ENCODE measurements at places on chromosomes 5 and 9.

GRCh38 chr5:77641963-77642737 is 3.6 kb upstream of the OTP start:
- DNase-seq, result no peak

DNA sequence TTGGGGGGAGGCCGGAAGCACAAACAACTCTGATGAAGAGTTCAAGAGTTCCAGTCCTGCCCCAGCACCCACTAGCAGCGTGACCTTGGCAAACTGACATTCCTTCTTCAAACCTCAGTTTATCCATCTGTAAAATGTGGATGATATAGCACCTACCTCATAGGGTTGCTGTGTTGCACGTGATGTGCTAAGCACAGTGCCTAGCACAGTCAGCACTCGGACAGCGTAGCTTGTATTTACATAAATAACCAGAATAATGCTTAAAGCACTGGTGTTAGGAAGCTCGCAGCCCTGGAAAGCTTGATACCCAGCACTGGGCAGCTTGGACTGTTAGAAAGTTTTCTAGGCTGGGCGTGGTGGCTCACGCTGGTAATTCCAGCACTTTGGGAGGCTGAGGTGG is 5.1 kb downstream of the PKN3 start:
- no peak for DNase-seq

DNA sequence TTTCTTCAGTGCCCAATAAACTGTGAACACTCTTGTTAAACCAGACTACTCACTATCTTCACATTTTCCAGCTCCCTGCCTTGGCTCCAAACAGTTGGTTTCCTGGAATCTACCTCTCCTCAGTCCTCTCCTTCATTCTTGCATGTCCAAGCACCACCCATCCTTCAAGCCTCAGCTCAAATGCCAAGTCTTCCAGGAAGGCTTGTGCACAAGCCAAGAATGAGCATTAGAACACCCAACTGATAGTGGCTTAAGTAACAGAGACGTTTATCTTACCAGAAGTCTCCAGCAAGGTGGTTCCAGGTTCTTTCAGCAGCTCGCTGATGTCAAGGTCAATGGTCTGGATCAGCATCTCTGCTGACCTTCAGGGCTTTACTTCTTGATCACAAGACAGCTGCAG is 60.1 kb downstream of the PTPDC1 start:
- no peak for DNase-seq

GRCh38 chr9:72453797-72454196 is 67.6 kb upstream of the TMC1 start:
- DNase-seq, result no peak

- DNase-seq, result no peak
These were observed 12.9 kb downstream of the RASGRF2 start for GRCh38 chr5:80973027-80973426.

DNA sequence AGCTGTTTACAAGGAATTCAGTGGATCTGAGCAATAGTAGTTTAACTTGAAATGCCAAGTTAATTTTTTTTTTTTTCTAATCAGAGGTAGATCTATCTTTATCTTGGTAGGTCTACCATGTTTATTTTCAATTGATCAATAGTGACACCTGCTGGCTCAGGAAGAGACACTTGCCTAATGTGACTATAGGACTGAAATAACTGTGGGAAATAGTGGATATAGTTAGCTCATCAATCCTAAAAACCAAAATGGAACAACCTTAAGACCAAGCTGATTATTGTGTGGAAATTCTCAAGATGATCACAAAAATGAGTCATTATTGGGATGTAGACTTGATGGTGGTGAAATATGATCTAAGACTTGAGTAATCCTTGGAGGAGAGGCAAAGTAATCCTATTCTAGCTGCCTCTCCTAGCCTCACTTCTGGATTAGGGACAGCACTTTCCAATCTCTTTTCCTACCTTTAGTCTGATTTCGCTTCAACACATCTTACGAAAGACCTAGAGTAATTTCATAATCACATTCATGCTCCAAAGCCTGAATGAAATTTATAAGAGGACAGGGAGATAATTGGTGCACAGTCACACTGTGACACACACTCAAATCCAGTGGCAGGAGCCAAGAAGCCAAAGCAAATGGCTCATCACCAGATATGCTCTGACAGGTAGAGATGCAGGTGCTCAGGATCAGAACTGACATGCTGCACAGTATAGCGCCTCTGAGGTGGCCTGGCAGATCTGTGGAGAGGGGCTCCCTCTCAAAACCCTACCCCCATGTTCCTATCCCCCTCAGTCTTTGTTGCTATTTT is 156.3 kb downstream of the HMHB1 start:
- no peak for DNase-seq

DNA sequence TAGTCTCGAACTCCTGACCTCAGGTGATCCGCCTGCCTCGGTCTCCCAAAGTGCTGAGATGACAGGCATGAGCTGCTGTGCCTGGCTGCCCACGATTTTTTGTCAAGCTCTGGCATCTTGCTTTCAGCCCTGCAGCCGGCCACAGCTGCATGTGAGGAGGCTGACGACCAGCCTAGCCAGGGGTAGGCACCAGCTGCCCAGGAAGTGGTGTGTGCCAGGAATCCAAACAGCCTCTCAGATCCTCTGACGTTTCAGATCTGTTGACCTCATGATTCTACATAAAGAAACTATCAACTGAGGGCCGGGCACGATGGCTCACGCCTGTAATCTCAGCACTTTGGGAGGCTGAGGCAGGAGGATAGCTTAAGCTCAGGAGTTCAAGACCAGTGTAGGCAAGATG is 19.0 kb downstream of the DYNC2I2 start:
- no peak for DNase-seq

GRCh38 chr5:167514461-167514860 is 777.0 kb upstream of the WWC1 start:
- no peak for DNase-seq

DNA sequence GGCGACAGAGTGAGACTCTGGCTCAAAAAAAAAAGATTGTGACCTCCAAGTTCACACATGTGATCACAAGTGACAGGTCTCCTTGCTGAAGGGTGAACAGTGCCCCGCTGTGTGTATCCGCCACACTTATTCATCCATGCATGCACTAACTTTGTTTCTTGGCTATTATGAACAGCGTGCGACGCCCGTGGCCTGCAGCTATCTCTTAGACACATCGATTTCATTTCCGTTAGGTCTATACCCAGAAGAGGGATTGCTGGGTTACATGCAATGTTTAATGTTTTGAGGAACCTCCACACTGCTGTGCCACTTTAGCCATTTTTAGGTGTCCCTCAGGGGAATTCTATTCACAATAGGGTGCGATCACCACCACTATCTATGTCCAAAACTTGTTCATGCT is 12.1 kb upstream of the EGFL7 start:
- DNase-seq, result no peak

GRCh38 chr9:93952784-93953495 is 2.2 kb downstream of the BARX1 start:
- no peak for DNase-seq

DNA sequence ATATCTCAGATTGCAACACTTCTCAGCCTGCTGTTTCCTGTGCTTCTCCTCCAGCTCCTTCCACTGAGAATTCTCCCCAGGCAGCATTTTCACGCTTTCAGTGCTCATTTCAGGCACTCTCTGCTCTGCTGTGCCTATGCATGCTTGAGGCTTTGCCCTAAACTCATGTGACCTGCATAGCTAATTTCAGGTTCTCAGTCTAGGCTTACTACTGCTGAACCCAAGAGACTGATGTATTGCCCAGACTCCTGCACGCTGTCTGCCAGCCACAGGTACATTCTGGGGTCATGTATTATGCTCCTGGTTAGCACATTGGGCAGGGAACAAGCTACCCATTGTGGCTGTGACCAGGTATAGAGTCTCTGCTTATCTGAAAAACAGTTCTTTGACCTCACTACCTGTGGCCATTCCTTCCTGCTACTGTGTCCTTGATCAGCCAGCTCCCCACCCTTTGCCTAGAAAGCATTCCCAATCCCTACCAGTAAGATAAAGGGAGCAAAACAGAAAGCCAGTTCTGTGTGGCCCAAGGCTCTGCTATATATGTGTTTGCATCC is 34.7 kb downstream of the PIP5K1B start:
- DNase-seq, result peak; percentile 73

DNA sequence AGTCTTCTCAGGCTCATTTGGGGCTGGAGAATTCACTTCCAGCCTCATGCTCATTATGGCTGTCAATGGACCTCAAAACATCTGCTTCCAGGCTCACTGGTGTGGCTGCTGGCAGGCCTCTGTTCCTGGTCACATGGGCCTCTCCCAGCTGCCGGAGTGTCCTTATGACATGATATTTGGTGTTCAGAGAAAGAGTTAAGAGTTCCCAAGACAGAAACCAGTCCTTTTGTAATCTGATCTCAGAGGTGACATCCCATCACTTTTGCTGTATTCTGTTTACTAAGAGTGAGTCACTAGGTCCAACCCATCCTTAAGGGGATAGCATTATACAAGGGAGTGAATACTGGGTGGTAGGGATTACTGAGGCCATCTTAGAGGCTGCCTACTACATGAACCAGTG is 104.6 kb downstream of the CACNA1B start:
- no peak for DNase-seq

DNA sequence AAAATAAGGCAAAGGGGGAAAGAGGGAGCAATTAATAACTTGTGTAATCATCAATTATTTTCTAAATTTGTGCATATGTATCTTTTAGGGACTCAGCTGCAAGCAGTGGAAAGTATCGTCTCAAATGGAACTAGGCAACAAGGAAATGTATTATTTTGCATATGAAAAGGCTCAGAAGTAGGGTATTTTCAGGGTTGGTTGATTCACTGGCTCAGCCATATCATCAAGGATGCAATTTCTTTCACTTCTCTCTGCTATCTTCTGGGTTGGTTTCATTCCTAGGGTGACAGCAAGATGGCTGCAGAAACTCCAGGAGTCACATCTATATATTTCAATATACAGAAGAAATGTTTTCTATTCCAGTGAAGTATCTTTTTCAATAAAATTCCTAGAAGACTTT is 509.8 kb downstream of the DMAC1 start:
- DNase-seq, result no peak

GRCh38 chr9:116269250-116269649 is 115.7 kb downstream of the PAPPA start:
- no peak for DNase-seq

DNA sequence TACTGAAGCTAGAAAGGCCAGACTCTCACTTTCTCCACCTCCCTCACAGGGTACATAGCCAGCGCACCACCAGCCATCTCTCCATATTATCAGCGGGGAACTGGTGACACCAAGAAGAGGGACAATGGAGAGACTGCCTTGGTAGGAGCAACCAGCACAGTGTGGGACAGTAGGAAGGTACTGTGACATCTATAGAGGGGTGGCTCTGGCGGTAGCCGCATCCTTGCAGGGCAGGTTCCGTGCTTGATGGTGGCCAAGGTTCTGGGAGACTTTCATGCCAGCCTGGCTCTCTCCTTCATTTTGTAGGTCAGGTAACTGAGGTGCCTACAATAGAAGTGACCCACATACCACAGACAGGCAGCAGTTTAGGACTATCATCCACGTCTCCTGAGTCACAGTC is 65.5 kb upstream of the SMIM23 start:
- peak; percentile 38 for DNase-seq

DNA sequence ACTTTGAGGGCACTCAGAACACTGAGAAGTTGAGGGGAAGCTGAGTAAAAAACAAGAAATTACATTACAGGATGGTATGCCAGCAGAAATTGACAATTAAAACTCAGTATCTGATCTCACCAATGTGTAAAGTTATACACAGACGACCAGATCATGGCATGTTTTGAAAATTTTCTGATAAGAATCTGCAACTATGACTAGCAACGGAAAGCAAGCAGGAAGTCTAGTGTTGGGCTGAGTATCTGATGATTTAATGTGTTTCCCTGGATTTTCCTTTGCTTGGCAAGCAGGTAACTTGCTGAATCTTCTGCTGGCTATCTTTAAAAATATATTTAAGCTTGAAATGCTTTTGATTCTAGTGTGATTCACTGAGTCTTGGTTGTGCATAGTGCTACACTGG is 5.2 kb upstream of the GCNT4 start:
- no peak for DNase-seq

GRCh38 chr5:146541958-146542849 is 26.2 kb upstream of the GPR151 start:
- peak; percentile 90 for DNase-seq

- no peak for DNase-seq
These were observed 14.4 kb upstream of the SYNPO start for GRCh38 chr5:150625831-150626746.

GRCh38 chr9:129509533-129509928 is 111.4 kb downstream of the C9orf50 start:
- no peak for DNase-seq

GRCh38 chr5:178120607-178121357 is 7.5 kb downstream of the N4BP3 start:
- DNase-seq, result peak; percentile 78

GRCh38 chr9:81234924-81235610 is 454.3 kb downstream of the TLE1 start:
- DNase-seq, result no peak

DNA sequence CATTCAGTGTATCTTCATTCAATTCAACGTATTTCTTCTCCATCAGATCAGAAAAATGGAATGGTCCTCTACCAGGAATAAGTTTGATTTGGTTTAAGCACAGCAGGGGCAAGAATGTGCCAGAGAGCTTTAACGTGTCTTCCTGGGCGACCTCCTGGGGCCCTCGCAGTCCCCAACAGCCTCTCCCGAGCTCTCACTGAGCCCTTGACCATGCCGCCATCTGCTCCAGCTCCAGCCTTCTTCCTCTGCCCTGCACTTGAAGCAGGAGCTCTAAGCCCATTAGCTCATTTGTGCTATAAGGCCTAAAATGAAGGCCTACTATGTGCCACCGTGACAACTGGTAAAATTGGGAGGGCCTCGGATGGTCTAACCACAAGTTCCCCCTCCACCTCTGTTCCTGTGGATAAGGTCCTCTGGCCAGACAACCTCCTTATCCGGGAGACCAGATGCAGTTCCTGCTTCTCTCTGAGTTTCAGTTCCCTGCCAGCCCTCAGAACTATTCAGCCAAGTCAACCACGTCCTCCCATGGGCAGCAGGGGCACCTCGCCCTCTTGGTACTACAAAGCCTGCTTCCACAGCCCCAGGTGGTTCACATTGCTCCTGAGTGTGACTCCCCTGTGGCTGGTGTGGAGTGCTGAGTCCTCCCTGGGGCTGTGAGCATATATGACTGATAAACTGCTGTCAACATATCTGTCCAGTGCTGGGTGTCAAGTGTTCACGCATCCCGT is 35.8 kb downstream of the C5orf15 start:
- no peak for DNase-seq

- DNase-seq, result no peak
These were observed 124.3 kb downstream of the COL23A1 start for GRCh38 chr5:178465861-178466288.

DNA sequence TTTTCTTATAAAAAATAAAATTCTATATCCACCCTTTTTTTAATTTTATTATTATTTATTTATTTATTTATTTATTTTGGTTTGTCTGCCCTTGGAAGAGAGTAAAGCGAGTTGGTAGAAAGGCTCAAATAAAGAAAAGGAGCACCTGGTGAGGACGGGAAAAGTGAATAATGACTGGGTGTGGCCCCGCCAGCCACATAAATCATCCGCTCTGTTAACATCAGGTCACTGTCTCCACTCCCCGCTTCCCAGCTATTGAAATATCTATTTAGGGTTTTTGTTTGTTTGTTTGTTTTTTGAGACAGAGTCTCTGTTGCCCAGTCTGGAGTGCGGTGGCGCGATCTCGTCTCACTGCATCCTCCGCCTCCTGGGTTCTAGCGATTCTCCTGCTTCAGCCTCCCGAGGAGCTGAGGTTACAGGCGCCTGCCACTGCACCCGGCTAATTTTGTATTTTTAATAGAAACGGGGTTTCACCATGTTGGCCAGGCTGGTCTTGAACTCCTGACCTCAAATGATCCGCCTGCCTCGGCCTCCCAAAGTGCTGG is 844 bp downstream of the POLR3G start:
- no peak for DNase-seq

GRCh38 chr5:87598460-87598859 is 185.7 kb upstream of the CCNH start:
- no peak for DNase-seq

- peak; percentile 56 for DNase-seq
These were observed 10.4 kb upstream of the SLC30A5 start for GRCh38 chr5:69083412-69083811.
